Stimulated activated CD4-positive, alpha-beta T cell treated with anti-CD3 and anti-CD28 coated beads, Interleukin-1b, Interleukin-23, amount 100 ng/mL, for 1 hour (primary cell): ENCODE measurements at places on chromosomes 12 and 14.

DNA sequence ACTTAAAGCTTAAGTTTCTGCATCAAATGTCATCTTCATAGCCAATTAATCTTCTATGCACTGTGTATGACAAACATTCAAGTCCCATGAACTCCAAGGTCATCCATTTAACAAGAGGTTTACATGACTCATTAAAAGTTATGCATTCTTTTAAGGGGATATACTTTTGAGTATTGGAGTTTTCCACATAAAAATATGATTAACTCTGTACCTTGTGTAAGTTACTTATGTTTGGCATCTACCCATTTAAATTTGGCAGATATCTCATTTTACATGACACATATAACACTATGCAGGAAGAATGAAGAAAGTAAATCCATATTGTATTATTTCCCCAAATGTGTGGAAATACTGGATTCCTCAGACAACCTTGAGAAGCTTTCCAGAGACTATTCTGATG lies 240.2 kb downstream of the PAX9 start:
- no peak for DNase-seq

DNA sequence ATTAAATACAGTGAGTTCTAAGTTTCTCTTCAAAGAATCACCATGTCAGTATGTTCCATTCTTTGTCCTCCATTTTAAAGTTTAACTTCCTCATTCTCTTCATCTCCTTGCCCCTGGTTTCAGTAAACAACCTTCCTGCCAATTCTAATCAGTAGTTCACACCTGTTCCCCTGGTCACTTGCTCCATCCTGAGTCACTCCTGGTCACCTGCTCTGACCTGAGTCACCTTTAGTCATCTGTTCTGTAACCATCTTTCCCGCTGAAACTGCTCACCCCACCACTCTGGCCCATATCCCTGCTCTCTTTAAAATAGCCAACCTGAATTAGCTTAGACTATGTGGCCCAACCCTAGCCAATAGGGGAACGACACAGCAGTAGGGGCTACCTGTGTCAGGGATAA lies 1447.4 kb upstream of the TMEM132C start:
- no peak for DNase-seq

GRCh38 chr12:132675757-132676432 lies 11.2 kb downstream of the POLE start:
- DNase-seq = no peak

DNA sequence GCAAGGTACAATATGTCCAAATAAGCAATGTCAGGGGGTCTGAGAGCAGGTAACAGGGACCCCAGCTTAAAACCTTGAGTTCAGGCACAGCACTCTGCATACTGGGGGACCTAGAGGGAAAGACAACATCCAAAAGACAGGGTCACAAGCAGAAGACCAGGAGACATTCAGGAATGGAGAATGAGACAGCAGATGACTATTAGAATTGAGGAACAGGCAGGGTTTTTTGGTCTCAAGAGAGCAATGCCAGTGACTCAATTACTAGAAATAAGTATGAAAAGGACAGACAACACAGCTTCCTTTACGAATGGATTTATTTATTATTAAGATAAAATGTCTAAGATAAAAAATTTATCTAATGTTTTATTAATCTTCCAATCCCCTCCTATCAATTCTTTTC lies 223.0 kb downstream of the PTPRO start:
- no peak for DNase-seq

DNA sequence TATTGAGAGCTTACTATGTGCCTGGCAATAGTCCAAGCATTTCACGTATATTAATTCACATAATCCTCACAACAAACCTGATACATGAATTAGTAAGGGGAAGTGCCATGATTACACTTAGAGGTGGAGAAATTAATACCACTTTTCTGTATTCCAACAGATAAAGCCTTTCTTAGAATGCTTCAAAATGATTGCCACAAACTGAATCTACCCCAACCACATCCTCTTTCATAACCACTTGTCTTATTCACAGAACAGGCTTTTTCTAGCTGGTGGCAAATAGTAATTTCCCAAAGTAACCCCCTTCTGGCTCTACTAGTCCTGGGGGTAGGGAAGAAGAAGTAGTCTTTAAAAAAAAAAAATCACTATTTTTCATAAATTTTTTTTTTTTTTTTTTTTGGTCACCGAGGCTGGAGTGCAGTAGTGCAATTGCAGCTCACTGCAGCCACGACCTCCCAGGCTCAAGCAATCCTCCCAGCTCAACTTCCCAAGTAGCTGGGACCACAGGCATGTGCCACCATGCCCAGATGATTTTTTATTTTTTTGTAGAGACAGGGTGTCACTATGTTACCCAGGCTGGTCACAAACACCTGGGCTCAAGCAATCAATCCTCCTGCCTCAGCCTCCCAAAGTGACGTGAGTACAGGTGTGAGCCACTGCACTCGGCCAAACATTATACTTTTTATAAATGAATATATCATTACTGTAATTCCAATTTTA lies 59.0 kb upstream of the ARID2 start:
- DNase-seq = no peak

DNA sequence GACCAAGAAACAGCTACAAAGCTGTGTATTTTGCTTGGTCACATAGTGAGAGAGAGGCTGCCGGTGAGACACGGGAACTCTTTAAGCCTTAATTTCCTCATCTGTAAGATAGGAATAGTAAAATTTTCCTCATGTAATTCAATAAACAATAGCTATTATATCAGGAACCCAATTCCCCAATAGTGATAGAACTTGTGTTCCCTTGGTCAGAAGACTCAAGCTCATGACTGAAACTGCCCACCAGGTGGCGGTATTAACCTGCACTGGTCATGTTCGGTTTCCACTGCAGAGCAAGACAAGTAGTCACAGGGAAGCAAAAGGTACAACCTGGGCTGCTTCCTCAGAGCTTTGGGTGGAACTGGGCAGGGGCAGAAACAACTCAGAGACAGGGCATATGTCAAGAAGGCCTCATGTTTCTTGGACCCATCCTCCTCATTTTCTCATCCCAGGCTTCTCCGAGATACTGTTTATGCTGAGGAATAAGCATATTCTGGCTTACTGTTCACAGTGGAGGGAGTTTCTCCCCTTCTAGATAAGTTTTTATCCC lies 4.2 kb upstream of the AJUBA start:
- DNase-seq = peak; percentile 75

DNA sequence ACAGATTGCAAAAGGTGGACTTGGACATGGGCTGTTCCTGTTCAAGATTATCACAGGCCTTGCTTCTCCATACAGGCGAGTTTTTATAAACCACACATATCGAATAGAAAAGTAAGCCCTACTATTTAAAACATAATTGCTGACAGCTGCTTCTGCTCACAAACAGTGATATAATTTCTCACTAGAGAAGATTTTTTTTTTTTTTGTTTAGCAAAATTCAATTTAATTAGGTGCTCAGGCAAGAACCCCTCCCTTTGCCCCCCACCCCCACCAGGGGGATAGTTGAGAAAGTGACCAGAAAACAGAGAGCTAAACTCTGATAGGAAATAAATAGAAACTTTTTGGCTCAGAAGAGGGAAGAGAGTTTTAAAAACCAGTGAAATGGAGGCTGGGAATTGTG lies 132.8 kb upstream of the CRY1 start:
- no peak for DNase-seq

GRCh38 chr12:92938018-92938417 lies 8.9 kb upstream of the EEA1 start:
- no peak for DNase-seq

DNA sequence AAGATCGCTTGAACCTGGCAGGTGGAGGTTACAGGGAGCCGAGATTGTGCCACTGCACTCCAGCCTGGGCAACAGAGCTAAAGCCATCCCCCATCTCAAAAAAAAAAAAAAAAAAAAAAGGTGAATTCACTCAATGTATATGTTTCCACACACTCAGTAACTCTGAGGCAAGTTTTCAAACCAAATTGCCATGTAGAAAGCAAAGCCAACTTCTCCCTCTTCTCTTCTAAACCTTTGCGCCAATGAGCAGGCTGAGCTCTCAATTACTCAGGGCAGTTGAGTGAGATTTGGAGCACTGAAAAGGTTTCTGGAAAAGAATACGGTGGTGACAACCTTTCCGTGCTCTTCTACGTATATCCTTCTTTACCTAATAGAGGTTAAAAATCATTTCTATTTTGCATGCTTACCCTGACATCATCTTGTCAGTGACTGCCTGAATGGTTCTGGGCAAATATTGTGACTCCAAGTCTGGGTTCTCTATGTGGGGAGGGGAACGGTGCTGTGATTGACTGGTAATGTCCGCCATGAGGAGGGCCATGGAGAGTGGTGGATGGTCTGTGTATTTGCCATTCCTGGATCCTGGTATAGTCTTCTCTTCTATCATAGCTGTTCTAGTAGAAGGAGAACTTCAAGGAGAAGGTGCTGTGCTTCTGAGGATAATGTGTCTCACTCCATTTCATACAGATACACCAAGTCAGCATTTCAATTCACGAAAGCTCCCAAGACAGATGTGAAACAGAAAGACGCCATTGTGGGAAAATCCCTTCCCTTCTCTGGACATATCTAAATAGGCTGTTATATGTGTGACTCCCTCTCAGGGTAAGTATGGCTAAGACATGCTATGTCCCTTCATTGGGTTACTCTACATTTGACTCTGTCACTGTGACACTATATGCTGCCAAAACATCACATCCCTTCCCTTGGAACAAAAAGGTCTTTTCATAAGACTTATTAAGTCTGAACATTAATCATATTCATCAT lies 46.2 kb upstream of the MED13L start:
- no peak for DNase-seq
